Activated CD4-positive, CD25-positive, alpha-beta regulatory T cell treated with anti-CD3 and anti-CD28 coated beads, Interleukin-2, amount 50 U/mL, for 72 hours (primary cell): ENCODE measurements at places on chromosomes 1 and 21.

DNA sequence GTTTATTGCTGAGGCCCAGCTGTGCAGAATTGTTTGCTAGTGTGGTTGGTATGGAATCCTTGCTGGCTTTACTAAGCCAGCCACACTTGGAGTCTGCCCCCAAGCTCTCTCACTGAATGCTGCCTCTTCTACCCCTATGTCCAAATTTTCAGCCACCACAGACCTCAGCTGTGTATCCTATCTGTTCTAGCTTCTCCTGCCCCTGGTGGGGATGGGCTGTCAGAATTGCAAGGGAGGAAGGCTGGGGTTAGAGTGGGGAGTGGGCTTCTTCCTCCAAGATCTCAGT is 4.4 kb downstream of the NHLH1 start:
- no peak for DNase-seq

GRCh38 chr1:89855413-89856123 is 34.7 kb downstream of the LRRC8D start:
- DNase-seq: no peak

DNA sequence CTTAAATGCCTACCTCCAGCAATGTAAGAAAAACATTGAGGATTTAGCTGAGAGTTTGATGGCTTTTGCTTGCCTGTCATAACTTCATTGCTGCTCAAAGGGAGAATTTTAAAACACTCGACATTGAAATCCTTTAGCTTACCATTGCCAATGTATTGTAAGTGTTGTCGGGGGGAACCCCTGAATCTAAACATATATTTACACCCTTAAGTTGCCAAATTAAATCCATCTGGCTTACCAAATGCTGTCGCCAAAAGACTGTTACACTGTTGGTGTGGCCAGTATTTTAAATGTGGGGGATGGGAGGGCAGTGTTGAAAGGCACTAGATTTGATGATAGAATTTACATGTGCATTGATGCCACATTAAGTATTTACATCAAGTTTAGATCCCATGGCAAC is 24.9 kb upstream of the C1orf105 start:
- DNase-seq: no peak

DNA sequence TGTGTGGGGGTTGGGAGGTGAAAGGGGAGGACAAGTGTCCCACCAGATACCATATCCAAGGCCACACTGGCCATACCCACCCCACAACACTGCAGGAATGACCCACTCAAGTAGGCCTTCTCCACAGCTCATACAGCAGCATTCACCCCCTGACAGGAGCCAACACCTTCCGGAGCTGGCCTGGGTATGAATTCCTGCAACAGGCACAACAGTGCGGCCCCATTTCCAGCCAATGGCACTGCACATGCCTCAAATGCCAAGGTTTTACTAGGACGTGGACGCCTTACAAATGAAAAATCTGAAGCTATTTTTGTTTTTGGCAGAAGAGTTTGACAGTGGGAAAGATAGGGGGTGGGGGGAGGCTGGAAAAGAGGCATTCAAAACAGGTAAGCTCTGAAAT is 2.0 kb downstream of the KCND3 start:
- no peak for DNase-seq

DNA sequence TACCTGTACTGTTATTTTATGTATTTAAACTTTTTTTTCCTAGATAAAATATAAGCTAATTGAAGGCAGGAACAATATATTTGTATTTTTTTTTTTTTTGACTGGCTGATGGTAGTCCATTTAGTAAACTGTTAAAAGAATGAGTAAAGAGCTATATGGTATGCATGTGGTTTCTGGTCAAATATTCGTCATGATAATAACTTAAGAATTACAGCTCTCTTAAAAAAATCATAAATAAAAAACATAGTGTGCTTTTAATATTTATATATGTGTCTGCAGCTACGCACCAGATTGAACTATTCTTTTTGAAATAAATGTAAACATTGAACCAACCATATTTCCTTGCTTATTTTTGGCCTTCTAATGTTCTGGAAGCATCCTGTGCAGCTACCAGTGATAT is 272.3 kb upstream of the C1orf105 start:
- DNase-seq: no peak

- DNase-seq: no peak
These were observed 63.6 kb upstream of the GNG12 start for GRCh38 chr1:67896826-67897225.

GRCh38 chr21:34724857-34725195 is 56.0 kb downstream of the CLIC6 start:
- no peak for DNase-seq

DNA sequence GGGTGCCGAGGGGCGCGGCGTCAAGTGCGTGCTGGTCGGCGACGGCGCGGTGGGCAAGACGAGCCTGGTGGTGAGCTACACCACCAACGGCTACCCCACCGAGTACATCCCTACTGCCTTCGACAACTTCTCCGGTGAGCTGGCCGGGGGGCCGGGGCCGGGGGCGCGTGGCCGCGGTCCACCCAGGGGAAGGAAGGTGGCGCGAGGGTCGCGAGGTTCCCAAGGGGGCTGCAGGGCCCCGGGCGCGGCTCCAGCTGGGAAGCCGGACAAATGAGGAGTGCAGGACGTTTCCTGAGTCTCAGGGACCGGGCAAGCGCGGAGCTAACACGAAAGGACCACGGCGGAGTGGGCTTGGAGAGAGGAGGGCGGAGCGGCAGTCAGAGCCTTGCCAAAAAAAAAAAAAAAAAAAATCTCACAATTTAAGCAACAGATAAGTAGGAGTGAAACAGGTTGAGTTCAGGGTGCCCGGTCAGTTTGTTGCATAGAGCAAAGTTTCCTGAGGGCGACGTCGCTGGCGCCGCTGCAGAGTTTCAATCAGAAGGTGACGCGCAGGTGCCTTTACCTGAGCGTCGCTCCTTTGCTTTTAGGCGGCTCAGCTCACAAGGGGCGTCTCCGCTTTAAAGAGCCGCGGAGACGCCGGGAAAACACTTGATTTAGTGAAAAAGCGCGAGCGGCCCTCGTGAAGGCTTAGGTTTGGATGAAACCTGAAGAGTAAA is 750 bp downstream of the RHOU start:
- DNase-seq: no peak
